Caki2 (cell line): ENCODE measurements at places on chromosomes 5 and 9. TPM values are rescaled to one million over a fixed set of nuclear protein-coding genes. Genes with fewer than 3 reads are reported as not detected.

Gene PCDHB13
- 0.44 and 0.93 TPM in 2 replicates for total RNA-seq

Gene C5orf46
- not detected in 2 replicates for total RNA-seq

Gene PAPPA
- 1.2 and 1.9 TPM in 2 replicates for total RNA-seq

Gene IFNA21
- not detected in 2 replicates for total RNA-seq

DNA sequence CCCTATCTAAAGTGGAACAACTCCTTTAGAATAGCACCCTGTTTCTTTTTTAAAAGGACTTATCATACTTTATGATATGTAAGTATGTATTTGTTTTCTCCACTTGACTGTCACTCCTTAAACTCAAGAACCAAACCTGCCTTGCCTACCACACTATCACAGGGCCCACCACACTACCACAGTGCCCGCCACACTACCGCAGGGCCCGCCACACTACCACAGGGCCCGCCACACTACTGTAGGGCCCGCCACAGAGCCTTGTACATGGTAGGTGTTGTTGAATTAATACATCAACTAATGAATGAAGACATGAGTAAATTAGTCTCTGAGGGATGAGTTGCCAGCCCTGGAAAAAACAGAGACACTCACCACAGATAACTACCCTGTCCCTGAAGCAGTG, 18.0 kb downstream of the SLC31A2 start:
- no peak for DNase-seq

Gene DAPK1
- 16.3 and 20.9 TPM in 2 replicates for total RNA-seq

DNA sequence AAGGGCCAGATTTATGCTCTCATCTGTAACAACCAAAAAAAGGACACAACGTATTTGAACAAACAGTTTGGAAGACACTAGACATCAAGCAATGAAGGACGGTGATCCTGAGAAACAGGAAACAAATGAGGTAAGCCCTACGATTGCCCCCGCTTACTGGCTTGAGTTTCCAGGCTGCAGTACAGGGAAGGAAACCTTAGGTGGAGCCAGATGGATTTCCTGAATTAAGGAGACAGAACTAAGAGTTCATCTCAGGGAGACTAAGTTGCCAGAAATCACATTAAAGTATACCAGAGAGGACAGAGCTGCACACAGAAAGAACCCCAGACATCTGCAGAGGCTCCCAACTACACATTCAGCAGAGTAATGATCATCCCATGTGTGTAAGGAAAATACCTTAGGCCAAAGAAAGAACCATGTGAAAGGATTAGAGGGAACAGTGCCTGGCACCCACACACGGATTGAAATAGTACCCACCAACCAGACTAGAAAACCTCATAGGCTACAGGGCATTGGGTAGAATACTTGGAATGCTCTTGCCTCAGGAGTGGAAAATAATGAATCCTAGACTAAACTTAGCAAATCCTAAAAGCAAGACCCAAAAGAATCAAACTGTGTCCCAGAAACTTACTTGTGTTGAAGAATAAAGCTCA, 99.3 kb upstream of the NIPBL start:
- no peak for DNase-seq

DNA sequence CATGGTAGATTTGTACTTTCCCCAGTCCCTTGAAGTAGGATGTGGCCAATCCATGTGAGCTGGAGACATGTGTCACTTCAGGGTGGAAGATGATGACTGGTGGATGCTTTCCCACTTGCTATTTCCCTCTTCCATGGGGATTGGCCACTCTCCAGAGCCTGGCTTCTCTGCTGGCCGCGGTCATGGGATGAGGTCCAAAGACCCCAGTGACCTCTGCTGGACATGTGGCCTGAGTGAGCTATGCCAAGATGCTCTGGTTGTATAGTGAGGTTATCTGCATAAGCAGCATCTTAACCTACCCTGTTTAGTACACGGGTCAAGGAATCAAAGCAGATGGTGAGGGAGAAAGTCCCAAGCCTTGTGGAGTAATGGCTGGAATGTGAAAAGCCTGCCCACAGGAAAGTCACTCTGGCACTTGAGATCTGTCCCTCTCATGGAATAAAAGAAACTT, 47.1 kb downstream of the SH3PXD2B start:
- DNase-seq, result no peak

Gene FCN1
- not detected in 2 replicates for total RNA-seq

Gene ZCCHC10
- total RNA-seq, result 7.8 and 15.6 TPM in 2 replicates

Gene DAB2IP
- 0.84 and 1.8 TPM in 2 replicates for total RNA-seq

Gene SPATA31D4
- not detected in 2 replicates for total RNA-seq

Gene CARD6
- 0.06 TPM in 1 of 2 replicates, not detected in the other for total RNA-seq

Gene FAXDC2
- total RNA-seq, result 0.26 and 4.2 TPM in 2 replicates

- DNase-seq, result no peak
Observed at GRCh38 chr5:116550082-116550481, 24.5 kb downstream of the SEMA6A start.

Gene SLCO6A1
- total RNA-seq, result not detected in 2 replicates

GRCh38 chr5:6791031-6791430, 77.8 kb downstream of the TENT4A start:
- no peak for DNase-seq

Gene DCTN4
- total RNA-seq, result 18.2 and 20.7 TPM in 2 replicates

DNA sequence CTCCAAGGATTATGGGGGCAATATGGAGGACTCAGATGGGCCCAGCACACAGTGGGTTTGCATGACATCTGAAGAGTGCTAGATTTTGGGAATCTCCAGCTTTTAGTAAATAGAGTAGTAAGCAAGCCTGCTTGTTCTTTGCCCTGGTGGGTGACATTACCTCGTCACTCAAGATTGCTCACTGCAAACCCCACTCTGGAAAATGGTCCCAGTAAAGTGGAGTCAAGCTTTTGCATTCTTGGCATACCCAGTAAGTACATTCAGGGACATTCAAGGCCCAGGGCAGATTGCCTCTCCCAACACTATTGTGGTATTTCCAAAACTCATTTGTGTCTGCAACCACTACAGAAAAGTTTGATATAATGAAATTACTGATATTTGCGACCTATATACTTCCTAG, 118.5 kb downstream of the INVS start:
- no peak for DNase-seq

DNA sequence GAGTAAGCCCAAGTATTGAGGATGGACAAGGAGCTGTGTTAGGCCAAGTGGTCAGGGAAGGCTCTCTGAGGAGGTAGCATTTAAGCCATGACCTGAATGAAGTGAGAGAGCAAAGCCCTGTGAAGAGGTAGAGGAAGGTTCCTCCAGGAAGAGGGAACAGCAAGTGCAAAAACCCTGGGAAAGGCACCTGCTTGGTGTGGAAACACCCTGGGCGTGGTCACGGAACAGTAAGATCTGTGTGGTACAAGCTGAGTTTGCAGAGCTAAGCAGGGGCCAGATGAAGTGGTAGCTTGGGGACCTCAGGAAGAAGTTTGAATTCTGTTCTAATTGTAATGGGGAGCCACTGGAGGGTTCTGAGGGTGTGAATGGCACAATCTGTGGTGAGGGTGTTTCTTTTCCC, 310.2 kb downstream of the ARHGAP26 start:
- no peak for DNase-seq

DNA sequence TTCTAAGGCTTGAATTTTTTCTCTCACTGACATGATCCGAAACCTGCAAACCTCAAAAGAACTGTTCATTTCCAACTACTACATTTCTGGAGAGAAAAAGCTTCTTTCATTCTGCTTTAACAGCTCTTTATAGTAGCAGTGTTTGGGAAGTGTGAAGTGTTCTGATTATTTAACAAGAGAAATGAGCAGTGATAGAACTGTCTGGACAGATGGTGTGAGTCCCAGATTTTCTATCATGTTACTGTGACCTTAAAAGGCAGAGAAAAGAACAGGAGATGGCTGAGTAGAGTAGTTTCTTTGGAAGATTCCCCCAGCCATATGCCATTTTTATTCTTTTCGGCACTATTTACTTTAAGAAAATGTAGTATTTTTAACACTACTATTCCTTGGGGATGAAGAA, 41.3 kb upstream of the TAL2 start:
- no peak for DNase-seq

DNA sequence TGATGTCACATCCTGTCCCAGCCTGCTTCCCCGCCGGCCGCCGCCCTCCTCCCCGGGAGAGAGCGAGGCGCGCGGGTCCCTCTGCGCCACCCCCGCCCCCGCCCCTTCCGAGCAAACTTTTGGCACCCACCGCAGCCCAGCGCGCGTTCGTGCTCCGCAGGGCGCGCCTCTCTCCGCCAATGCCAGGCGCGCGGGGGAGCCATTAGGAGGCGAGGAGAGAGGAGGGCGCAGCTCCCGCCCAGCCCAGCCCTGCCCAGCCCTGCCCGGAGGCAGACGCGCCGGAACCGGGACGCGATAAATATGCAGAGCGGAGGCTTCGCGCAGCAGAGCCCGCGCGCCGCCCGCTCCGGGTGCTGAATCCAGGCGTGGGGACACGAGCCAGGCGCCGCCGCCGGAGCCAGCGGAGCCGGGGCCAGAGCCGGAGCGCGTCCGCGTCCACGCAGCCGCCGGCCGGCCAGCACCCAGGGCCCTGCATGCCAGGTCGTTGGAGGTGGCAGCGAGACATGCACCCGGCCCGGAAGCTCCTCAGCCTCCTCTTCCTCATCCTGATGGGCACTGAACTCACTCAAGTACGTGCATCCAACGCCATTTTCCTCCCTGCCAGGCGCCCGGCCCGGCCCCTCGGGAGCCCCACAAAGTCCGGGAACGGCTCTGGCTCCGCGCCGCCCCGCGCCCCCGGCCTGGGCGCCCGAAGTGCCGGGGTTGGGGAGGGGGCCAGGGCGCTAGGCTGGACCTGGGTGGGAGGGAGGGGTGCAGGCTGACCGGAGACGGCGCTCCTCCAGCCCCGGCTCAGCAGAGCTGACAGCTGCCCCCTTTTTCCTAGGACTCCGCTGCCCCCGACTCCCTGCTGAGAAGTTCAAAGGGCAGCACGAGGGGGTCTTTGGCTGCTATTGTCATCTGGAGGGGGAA, 12.0 kb upstream of the OLFM1 start:
- no peak for DNase-seq

Gene FOXD4
- not detected in 2 replicates for total RNA-seq

Gene MAST4
- not detected in 2 replicates for total RNA-seq

- DNase-seq, result no peak
Observed at GRCh38 chr9:34502471-34502870, 20.3 kb downstream of the ENHO start.

DNA sequence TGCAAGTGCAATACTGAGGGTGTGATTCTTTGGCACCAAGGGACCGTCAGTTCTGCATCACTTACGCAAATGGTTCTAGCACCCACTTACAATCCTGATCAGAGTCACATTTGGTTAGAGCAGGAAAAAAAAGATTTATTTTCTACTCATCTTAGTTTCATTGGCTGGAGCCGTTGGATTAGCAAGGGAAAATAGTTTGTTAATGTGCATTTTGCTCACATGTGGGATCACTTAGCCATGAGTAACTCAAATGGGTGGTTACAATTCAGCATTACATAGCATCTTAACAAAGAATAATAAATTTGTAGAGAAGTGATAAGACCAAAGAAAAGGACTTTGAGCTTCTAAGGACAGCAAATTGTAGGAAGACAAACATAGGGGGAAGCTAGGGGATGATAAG, 216.9 kb downstream of the AUH start:
- DNase-seq, result no peak

GRCh38 chr9:94865582-94866452, 139.3 kb downstream of the AOPEP start:
- DNase-seq, result no peak

DNA sequence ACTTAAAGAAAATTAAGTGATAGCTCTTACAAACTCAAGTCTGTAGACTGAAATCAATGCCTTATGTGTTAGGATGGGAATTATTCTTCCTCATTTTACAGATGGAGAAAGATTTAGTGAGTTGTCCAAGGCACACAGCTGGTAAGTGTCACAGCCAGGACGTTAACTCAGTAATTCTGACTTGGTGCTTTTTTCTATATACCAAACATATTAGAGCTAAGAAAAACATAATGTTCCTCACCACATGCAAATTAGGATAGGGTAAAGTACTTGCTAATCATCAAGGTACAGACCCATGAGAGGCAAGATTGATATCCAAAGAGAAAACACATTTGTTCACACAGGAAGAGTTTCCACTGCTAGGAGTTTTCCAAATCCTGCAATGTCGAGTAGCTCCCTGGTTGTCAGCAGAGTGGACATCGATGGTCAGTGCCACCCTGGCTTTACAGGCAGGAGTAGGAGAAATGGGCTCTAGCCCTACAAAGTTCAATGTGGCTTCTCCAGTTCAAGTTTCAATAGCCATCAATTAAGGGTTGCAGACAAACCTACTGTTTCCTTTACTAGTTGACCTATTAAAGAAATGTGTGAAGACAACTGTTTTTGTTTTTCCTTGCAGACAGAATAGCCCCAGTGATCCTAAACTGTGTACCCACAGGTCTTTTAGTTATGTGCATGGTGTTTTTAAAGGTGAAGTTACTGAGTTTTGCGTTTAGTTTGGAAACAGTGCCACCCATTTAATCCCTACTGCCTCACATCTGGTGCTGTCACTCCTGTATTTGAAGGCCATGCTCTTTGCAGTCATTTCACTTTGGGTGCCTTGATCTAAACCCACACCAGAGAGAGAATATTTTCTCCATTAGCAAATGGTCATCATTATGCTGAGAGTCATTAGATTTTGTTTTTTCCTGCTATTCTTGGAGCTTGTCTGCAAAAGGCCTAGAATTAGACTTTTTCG, 460.8 kb upstream of the SMARCA2 start:
- DNase-seq, result no peak

DNA sequence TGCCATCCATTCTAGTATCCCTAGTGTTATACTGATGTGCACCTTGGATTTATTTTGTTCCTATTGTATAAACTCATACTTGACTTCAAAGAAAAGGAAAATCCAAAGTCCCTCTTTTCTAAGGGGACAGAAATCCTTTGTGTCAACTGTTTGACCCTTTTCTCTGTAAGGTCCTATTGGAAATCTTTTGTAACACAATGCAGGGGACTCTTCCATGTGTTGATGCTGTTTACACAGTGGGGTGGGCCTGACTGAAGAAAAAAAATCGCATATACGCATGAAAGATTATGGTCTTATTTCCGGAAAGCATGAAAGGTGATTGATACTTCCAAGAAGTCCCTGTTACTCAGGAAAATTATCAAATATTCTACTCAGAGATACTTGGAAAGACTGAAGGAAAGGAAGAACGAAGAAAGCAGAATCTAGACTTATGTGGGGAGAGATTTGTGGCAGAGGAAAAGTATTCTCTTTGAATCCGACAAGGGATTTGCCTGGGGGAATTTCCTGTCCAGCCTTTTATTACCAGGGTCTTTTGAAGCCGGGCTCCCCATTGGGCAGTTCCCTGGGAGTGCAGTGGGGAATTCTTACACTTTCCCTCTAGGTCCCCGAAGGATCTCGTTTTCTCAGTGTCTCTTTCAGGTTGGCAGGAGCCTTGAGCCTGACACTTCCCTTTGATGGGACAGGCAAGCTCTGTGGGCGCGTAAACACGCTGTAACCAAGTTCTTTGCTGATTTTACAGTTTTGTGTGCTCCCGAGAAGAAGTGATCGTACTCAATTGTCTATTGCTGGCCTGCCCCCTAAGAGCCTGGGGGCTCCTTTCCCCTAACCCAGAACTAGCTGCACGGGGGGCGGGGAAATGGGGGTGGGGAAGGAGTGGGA, 779 bp upstream of the VCAN start:
- DNase-seq, result no peak
